ENCODE measurements at places on chromosomes 4 and X.

DNA sequence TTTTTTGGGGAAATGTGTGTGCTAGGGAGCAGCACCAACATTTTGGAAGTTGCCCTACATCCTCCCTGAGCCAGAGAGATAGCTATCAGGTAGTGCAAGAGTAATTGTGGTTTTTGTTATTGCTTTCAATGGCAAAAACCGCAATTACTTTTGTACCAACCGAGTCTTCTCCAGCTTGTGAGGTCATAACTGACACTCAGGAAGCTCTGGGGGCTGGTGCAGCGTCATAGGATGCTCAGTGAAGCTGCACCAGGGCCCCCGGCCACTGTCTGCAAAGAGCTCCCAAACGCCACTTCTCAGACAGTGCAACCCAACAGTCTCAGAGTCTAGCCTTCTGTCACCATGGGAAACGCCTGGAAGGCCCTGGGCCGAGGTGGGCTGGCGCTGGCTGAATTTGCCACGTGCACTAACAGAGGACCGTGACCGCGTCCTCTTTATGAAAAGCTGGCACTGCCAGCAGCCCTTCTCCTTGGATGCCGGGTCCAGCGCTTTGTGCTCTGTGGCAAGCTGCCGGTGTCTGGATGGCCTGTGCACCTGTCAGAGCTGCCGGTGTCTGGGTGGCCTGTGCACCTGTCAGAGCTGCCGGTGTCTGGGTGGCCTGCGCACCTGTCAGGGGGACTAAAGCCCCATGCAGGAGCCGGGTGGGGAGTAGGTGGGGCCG is 19.4 kb downstream of the SH3TC1 start:
- DNase-seq, result no peak

DNA sequence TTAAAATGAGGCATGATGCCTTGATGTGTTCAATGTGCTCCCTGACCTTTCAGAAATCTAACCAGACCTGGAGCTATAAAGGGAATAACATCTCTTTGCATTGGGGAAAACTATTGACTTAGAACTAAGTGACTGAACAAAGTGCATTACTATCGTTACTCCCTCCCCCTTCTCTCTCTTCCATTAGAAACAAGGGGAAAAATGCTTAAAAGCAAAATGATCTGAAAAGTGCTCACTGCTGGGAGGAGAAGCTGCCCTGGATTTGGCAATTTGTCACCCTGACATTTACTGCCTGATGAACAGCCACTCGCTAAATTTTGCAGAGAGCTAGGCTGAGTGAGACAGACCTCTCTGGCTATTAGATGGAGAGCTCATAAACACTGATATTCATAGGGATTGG is 48.6 kb upstream of the PARM1 start:
- no peak for DNase-seq

- DNase-seq, result no peak
Measured at GRCh38 chr4:184150102-184150839, 67.4 kb downstream of the ENPP6 start.

DNA sequence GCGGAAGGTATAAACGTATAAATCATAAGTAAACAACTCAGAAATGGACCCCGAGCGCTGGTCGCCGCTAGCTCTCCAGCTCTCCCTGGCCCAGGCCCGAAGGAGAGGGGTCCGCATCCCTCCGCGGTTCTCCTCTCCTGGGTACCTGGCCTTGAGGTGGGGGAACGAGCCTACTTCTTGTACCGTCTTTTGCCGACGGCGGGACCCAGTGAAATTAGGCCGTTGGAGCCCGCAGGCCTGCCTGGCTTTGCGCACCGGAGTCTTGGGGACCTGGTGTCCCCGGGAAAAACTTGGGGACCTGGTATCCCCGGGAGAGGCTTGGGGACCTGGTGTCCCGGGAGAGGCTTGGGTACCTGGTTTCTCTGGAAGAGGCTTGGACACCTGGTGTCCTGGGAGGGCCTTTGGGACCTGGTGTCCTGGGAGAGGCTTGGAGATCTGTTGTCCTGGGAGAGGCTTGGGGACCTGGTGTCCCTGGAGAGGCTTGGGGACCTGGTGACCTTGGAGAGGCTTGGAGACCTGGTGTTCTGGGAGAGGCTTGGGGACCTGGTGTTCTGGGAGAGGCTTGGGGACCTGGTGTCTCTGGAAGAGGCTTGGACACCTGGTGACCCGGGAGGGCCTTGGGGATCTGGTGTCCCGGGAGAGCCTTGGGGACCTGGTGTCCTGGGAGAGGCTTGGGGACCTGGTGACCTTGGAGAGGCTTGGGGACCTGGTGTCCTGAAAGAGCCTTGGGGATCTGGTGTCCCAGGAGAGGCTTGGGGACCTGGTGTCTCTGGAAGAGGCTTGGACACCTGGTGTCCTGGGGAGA is 12.0 kb downstream of the SHOX start:
- no peak for DNase-seq

GRCh38 chr4:20037745-20038144 is 214.0 kb upstream of the SLIT2 start:
- DNase-seq, result no peak

- no peak for DNase-seq
Measured at GRCh38 chrX:48460031-48460430, 10.0 kb downstream of the SLC38A5 start.

GRCh38 chr4:65865489-65865888 is 195.2 kb upstream of the EPHA5 start:
- no peak for DNase-seq

GRCh38 chrX:84197550-84197949 is 9.6 kb upstream of the RPS6KA6 start:
- no peak for DNase-seq

DNA sequence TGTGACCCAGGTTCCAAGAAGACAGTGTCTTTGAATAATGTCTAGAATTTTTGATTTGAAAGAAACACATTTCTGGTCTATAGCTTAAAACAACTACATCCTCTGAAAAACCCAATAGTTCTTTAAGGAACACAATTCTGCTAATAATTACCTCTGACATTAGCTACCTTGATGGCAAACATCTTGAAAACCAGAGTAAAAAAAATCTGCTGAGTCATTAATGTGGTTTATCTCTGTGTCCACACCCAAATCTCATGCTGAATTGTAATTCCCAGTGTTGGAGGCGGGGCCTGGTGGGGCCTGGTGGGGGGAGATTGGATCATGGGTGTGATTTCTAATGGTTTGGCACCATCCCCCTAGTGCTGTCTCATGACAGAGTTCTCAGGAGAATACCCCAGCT is 1233.8 kb downstream of the NLGN4X start:
- no peak for DNase-seq

DNA sequence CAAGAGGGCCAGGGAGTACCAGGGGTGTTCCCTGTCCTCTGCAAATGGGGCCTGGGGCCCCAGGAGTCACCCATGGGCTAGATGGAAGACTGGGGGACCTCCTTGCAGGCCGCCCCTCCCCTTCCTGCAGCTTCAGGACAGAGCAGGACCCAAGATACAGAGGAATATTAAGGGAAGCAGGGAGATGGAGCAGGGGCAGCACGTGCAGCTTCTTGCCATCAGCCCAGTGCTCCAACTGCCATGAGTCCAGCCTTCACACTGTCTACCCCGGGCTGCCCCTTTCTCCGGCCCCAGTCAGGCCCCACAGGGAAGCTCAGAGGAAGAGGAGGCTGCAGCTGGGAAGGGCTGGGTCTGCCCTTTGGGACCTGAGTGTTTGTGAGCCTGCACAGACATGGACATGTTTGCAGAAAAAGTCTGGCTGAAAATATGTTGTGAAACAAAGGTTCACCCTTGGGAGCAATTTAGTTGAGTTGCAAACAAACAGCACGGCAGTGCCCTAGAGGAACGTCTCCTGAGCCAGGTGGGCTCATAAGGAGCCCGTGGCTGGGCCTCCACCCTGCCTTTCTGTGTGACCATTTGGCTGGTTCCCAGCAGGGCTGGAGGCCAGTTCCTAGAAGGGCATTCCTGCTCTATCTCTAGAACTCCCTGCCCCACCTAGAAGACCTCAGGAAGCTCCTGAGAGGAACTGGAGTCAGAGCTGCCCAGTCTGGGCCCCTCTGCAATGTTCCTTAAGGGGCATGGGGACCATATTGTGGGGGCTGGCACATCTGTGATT is 8.9 kb downstream of the FATE1 start:
- DNase-seq, result no peak

DNA sequence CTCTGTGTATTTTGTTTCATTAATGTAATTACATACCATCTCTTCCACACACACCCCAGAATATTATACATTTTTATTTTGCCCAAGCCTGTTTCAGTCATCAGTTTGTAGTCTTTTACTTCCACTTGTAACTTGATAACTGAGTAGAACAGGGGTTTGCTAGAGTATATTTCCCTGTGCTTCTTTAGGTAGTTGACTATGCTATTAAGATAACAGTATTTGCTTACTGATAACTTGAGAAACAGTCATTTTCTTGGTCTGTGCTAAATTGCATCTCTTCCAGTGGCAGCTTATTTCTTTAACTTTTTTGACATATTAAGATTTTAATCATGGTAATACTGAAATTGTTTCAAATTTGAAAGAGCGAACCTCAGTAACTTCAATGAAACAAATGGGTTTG is 7.0 kb upstream of the XK start:
- no peak for DNase-seq

DNA sequence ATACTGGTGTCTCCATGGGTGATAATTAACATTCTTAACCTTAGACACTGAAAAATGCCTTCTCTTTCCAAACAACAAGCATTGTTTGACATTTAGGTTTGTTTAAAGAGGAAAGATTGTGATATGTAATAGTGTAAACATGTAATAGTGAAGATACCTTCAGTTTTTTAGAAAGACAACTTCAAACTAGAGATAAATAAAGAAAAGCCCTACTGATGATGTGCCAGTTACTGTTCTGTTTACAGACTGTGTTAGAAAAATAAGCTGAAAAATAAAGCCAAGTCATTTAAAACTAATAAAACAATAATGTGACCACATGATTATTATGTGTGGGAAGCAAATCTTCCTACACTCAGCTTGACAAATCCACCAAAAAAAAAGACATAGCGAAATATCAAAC is 2035.3 kb upstream of the TENM3 start:
- DNase-seq, result no peak

- no peak for DNase-seq
Measured at GRCh38 chr4:7785017-7785416, 154.6 kb downstream of the AFAP1 start.

DNA sequence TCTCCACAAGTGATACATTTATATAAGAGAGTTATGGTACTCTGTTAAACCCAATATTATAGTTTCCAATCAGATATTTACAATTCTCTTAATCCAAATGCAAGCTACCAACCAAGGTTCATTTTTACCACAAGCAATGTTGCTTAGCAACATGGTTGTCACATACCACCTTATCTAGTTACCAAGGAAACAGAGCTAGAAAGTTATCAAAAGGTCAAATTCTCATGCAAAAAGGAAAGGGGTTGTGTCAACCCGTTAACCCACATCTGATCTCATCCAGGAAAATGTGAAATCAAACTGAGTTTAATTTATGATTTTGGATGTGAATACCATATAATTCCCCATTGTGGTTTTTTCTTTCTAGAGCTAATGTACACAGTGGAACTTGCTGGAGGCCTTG is 274.1 kb upstream of the MAGEB2 start:
- DNase-seq, result no peak

DNA sequence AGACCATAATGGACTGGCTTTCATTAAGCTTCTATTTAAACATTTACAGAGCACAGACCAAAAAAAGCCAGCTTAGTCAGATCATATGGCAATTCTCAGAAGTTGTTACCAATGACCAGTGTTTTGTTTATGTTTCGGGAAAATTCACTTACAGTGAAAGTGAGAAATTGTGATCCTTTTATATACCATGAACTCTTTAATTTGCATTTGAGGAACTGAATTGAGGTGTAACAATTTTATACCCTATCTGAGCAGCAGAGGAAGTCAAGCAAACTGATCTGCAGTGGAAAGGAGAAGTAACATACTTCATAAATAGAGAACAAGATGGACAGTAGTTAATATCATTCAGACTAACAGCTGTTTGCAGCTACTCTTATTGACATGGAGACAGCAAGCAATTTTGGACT is 97.1 kb downstream of the TMA16 start:
- no peak for DNase-seq

DNA sequence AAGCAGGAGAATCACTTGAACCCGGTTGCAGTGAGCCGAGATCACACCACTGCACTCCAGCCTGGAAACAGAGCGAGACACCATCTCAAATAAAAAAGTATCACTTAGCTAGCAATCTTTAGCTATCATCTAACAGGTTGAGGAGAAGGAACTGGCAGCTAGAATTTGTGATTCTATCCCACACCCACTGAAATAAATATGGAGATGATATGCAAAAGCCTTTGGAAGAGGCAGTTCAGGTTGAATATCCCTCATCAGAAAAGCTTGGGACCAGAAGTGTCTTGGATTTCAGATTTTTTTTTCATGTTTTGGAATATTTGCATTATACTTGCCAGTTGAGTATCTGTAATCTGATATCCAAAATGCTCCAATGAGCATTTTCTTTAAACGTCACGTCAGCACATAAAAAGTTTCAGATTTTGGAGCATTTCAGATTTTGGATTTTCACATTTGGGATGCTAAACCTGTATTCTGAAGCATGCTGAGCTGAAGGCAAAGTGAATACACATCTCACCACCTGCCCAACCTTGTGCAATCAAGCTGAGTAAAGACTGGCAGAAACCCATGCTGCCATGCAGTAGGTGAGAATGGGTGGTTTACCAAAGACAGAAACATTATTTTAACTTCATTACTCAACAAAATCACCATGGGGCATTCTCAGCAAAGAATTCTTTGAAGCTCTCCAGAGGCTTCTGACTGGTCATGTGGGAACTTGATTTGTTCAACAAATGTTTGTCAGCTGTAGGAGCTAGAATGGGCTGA is 159.3 kb downstream of the SH3KBP1 start:
- no peak for DNase-seq

DNA sequence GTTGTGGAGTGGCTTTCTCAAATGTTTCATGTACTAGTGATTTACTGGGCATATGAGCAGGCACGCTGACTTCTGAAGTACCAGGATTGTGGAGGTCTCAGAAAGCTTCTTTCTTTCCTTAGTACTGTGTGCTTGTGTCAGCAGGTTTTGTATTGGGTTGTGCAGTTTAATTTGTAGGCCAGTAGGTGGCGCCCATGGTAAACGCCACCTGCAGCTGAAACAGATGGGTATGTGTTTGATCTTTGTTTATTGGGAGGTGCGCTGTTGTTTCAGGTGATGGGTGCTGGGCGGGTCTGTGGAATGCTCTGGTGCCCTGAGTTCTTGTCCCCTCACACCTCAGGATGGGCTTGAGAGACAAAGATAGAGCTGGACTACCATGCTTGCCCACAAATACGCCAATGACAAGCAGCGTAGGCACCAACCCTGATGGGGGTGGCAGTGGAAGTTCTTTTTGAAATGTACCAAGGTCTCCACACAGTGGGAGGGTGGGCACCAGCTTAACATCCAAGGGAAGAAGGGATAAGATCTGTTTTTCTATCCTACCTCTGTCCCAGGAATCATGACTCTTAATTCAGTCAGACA is 141.5 kb downstream of the RPS6KA6 start:
- DNase-seq, result no peak

GRCh38 chrX:118352566-118352965 is 6.7 kb downstream of the WDR44 start:
- DNase-seq, result no peak

DNA sequence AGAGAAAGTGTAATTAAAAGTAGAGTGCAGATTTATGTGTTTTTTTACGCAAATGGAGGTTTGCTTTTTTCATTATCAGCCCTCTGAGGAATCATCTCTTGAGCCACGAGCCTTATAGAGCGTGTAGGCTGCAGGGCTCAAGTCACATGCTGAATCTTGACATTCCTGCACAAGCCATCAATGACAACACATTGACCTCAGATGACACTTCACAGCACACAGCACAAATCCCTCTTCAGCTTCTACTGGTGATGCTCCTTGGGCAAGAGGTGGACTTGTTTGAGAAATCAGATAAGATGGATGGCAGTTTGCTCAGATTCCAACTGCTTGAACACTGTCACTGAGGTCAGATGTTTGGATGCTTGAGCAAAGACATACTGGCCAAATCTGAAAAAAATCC is 250.6 kb downstream of the SNCA start:
- DNase-seq, result no peak
